Stimulated activated CD4-positive, alpha-beta T cell treated with anti-CD3 and anti-CD28 coated beads, Interleukin-2, amount 100 ng/mL, for 24 hours (primary cell): ENCODE measurements at places on chromosomes 6 and 20.

DNA sequence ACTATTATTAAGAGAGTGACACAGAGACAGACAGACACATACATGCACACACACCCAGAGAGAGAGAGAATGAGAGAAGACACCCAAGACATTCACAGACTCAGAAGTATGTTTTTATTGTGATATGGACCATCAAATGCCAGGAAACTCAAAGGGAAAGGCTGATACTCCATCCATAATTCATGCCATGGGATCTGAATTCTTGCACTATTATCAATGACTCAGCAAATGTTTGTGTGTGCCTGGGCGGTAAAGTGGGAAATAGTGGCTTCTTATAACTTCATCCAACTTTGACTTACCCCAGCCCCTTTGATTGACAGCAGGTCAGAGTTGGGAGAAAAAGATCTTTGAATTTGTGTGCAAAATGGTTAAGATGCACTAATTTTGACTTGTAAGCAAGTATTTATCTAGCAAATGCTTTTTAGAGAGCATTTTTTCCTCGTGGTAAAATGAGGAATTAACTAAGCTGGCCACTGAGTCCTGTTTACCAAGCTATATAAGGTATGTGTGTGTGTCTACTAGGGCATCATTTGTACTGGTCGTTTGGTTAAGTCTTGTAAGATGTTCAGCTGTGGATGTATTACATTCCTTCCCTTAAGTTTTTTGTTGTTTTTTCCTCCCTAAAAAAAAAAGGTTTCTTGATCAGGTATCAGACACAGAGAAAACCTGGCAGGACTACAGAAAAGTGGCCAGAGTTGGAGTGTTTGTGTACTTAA lies 3.0 kb upstream of the CCN2 start:
- no peak for DNase-seq

DNA sequence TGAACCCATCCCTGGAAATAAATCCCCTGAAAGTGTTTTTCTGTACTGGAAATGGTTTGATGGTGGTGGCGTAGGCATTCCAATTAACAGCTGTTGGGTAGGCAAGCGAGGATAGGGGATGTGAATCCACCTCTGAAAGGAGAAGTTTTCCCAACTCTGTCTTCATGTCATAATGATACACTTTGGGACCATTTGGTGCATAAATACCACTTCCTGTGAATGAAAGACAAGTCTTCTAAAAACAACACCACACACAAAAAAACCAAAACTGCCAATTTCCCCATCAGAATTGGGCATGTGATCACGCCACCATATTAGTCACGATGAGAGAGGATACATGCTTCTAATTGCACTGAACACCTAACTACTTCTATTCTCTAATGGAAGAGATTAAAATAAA lies 6.4 kb downstream of the VNN2 start:
- DNase-seq, result no peak

GRCh38 chr6:77466055-77466450 lies 2.8 kb upstream of the HTR1B start:
- peak; percentile 27 for DNase-seq

DNA sequence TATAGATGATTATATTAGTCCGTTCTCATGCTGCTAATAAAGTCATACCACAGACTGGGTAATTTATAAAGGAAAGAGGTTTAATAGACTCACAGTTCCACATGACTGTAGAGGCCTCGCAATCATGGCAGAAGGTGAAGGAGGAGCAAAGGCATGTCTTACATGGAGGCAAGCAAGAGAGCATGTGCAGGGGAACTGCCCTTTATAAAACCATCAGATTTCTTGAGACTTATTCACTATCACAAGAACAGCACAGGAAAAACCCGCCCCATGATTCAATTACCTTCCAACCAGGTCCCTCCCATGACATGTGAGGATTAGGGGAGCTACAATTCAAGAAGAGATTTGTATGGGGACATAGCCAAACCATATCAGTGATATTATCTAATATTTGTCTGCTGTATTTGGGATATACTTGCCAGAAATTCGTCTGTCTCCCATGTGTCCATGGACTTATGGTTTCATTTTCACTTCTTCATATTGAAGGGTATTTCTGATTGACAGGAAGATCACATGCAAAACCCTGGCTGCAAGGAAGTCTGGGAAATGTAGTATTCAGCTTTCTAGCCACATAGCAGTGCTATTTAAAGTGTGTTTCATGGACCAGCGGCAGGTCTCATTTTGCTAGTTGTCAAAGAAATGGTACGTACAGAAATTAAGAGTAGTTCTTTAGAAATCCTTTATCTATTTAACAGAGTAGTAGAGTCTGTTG lies 50.5 kb upstream of the PAK5 start:
- DNase-seq, result no peak

GRCh38 chr6:99412065-99412464 lies 13.0 kb downstream of the PNISR start:
- no peak for DNase-seq

DNA sequence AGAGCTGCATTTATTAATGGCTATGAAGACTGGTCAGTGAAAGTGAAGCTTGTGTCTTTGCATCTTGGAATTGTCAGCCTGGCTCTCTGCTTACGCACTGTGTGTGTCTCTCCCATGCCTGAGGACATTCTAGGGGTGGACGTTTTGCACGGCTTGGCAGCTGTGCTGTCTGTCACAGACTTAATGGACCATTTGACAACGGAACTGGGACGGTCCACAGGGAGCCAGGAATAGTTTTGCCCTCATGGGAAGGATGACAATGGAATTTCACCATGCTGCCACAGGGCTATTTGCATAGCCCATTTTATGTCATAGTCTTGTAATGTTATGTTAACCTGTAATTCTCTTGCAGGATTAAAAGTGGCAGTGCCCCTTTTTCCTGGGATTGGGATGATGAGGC lies 44.7 kb downstream of the OR2B6 start:
- DNase-seq, result no peak

DNA sequence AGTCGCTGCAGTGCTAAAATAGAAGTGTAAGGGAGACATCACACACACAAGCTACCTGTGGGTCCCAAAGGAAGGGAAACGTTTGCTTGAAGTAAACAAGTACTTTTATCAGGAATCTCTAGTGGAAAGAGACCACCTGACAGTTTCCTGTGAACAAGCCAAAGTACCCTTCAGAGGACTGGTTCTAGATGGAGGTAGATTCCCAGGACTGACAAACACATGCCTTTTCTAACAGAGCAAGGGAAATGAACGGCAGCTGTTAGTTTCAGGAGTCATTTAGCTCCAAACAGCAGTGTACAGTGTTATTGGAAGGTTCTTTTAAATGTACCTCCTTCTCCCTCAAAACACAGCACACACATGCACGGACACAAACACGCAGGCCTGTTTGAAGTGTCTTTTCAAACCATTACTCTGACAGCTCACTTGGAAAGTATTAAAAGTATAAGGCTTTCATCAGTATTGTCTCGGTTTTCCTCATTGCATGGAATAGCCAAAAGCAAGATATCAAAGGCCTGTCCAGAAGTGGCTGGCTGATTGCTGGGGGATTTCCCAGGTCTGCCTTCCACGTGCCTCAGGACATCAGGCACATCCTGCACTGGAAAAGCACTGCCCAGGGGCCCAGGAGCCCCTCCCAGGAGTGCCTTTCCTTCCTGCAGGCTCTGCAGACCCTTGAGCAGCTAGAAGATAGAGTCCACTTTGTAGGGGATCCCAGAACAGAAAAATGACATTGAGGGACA lies 393.2 kb upstream of the SOX4 start:
- DNase-seq, result no peak

DNA sequence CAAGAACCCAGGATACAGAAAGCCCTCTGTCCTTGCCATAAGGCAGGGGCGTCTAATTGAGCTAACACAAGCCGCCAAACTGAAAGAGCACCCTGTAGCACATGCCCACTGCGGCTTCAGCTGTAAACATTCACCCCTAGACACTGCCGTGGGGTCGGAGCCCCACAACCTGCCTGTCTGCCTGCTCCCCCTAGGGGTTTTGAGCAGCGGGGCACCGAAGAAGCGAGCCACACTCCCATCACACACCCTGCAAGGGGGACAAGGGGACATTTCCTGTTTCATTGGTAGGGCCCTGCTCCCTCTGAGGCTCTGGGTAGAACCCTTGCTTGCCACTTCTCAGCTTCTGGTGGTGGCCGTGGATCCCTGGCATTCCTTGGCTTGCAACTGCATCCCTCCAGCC lies 45.2 kb upstream of the BCLAF1 start:
- DNase-seq, result no peak

DNA sequence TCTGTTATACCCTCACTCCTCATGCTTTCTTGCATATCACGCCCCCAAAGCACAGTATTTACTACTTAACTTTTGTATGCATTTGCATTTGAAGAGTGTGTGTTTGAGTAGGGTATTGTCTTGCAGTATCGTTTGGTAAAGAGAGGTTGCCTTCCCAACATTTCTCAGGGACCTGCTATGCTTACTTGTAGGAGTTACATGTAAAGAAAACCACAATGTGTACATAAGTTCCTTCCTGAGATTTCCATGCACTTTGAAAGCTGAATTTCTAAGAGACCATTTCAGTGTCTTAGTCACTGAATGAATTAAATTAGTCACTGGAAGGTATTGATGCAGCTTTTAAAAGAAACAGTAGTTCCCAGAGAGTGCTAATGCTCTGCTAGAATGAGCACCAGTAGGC lies 159.3 kb upstream of the LAMA2 start:
- DNase-seq, result no peak

DNA sequence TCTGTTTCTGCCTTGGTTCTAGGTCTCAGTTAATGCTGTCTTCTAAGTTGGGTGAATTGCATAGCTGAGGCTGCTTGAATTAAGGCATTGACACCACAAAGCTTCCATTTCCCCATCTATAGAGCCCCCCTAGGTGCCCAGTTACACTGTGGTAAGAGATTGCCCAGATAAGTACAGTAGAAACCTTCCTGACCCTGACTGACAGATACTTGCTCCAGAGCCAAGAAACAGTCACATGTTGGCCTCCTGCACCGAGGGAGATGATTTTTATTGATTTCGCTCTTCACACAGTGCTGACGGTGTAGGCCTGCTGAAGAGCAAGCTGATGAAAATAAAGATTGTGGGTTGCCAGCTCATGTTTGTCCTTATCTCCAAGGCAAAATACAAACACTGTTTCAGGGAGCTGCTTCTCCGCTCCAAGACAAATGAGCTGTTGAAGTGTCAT lies 67.9 kb downstream of the TRMT11 start:
- no peak for DNase-seq

- DNase-seq, result no peak
Observed at GRCh38 chr6:148382861-148383260, 40.2 kb downstream of the SASH1 start.

DNA sequence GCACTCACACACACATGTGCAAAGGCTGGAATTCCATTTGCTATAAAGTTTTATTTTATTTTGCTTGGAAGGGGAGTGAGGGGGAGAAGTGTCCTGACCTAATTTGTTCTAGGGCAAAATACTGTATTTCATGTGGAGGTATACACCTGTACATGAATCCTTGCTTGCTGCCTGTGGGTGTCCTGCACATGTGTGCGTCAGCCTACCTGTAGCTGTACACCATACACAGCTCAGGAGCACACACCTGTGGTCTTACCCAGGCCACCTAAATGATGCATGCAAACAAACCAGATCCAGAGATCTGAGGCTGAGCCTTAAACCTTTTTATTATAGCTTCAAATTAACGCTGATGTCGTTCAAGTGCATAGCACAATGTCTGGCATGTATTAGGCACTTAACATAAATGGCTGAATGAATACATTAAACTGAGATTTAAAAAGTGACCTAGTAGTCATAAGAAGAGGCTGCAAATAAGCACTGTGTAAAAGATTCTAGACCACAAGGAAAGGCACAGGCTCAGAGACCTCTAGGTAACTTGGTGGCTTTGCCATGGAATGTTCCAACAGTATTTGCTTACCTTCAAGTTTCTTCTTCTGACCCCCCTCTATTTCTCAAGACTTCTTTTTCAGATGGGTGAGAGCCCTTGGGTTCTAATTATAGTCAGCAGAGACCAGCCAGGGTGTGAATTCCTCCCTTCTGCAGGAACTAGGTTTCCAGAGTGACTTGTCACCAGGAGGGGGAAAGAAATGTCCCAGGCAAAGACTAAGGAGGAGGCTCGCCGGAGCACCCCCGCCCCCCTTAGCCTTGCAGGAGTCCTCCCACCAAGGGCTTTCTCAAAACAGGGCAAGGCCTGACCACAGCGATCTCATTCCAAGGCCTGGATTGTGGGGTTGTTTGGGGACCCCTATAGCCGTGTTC lies 13.4 kb downstream of the FOXC1 start:
- DNase-seq, result no peak

- DNase-seq, result no peak
Observed at GRCh38 chr6:53325785-53326184, 23.0 kb downstream of the ELOVL5 start.

GRCh38 chr20:58457083-58457695 lies 58.0 kb downstream of the APCDD1L start:
- DNase-seq, result no peak

GRCh38 chr20:36270744-36271638 lies 34.7 kb downstream of the AAR2 start:
- DNase-seq, result no peak

DNA sequence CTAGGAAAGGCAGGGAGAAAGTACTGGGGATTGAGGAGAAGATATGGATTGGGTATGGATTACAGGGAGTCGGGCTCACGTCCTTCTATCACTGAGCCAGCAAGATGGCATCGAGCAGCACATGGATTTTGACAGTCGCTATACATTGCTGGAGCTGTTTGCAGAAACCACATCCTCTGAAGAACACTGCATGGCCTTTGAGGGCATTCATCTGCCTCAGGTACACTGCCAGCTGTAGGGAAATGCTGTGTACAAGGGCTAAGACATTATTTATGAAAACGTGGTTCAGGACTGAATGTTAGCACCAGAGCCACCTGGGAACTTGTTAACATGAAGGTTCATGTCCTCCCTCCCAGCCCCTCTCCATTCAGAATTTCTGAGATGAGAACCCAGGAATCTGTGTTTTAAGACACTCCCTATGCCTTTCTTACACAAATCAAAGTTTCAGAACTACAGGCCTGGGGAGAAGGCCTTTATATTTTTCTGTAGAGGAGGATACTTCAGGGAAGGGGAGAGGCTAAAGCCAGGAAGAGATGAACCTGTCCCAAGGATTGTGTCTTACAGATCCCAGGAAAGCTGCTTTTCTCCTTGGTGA lies 3.5 kb downstream of the CUL9 start:
- no peak for DNase-seq
